ENCODE measurements at places on chromosomes 4 and X.
A peak's percentile ranks its signal among the peaks of the same experiment; 100 is the strongest.

- DNase-seq = no peak
These were observed 169.8 kb downstream of the PARM1 start for GRCh38 chr4:75102787-75103085.

DNA sequence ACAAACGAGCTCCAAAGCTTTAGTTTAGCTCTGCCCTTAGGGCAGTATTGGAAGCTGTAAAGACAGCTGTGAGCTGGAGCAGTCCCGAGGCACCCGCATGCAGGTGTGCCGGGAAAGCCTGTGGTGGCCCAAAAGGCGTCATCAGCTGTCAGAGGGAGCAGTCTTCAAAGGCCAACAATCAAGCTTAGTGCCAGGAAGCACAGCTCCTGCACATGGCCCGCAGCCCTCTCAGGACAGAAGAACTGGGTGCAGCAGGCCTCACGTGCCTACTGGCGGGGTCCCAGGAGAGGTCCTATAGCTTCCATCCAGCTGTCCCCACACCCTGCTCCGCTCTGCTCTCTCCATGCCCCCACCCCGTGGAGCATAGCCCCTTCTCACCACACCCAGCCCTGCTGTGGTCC lies 92.2 kb upstream of the TRIM2 start:
- no peak for DNase-seq

- DNase-seq = no peak
These were observed 478.3 kb upstream of the FTHL17 start for GRCh38 chrX:31550158-31550557.

GRCh38 chr4:88422403-88422802 lies 34.5 kb upstream of the HERC5 start:
- no peak for DNase-seq

GRCh38 chr4:189979196-189980047 lies 38.8 kb downstream of the FRG1 start:
- DNase-seq = no peak

DNA sequence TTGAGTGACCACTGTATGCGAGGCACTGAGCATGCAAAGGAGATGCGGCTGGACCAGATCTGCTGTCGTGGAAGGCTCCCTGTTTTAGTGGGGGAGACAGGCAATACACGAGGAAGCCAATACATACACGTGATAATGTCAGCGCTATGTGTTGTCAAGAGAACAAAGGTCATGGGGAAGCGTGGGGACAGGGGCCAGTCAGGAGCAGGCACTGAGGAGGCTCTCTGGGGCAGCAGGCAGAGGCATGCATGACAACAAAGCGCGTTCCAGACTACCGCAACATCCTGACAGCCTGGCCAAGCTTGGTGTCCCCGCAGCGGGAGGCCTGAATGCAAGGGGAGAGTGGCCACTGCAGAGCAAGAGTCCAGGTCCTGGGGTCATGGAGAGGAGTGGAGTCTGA lies 61.9 kb downstream of the DCTD start:
- no peak for DNase-seq

- peak; percentile 87 for DNase-seq
These were observed 112.0 kb downstream of the SHROOM3 start for GRCh38 chr4:76546759-76547742.

DNA sequence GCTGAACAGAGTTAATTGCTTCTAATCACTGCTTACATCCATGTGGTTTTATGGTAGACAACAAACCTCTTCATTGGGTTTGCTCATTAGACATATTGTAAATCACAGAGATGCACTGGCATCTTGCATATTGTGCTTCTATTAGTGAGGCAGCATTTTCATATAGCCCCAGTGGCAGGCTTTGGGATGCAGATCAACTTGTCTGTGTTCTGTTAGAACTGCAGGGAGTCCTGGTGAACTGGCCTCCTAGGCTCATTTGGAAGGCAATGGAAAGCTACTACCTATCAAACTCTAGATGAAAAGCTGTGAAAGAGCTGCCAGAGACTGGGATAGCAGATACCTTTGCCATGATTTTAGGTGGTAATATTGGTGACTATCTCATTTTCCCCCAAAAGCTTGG lies 108.8 kb downstream of the NAA11 start:
- no peak for DNase-seq

GRCh38 chr4:165663411-165663810 lies 209.6 kb upstream of the TLL1 start:
- DNase-seq = no peak

- DNase-seq = no peak
These were observed 1200.5 kb downstream of the C4orf33 start for GRCh38 chr4:130296448-130296847.

DNA sequence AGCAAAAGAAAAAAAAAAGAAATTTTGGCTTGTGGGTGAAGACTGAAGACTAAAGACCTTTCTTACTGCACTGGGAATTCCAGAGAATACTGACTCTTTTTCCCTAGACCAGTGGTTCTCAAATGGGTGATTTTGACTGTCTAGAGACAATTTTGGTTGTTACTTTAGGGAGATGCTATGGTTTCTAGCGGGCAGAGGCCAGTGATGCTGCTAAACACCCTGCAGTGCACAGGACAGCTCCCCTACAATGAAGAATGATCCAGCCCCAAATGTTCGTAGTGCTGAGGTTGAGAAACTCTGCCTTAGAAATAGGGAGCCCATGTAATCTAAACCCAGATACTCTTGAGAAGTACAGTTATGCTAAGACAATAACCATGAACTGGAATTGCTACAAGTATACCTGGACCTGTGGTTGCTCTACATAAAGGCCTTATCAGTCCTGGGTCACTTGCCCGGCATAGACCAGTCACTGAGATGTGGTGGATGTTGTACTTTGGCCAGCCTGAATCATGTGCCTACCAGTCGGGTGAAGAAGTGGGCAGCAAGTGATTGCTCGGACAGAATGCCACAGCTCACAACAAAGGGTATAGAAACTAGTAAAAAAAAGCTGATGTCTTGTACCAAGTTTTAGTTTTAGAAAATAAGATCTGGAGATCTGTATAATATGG lies 16.0 kb downstream of the ARHGAP10 start:
- no peak for DNase-seq

DNA sequence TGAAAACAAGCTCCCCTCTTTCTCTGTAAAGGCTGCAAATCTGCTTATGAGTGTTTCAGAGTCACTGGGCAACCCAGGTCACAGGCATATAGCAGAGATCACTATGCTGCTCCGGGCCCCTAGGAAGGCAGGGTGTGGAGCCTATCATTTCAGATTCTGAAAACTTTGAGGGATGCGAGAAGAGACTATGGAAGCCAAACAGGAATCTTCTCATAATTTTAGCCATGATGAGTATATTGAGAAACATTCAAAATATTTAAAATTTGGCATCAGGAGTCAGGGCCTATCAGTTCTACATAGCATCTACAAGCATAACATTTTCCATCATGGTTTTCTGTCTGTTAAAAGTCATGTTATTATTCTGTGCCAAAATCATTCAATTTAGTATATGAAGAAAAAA lies 61.7 kb upstream of the ATXN3L start:
- no peak for DNase-seq

GRCh38 chrX:123450222-123450621 lies 266.1 kb downstream of the GRIA3 start:
- no peak for DNase-seq

DNA sequence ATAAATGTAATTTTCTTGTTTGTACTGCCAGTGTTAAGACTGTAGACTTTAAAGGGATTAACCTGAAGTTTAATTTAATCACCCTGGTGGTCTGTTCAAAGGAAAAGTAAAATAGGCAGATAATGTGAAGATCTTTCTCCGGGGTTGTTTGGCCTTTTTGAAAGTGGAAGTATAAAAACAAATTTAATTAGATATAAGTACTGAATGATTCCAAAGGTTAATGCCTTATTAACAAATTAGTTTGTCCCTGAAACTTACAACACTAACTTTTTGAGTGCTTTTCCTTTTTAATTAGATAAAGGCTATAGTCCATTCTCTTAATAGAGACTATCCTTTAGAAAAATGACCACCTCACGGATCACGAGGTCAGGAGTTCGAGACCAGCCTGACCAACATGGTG lies 10.4 kb upstream of the PGAM4 start:
- DNase-seq = no peak

DNA sequence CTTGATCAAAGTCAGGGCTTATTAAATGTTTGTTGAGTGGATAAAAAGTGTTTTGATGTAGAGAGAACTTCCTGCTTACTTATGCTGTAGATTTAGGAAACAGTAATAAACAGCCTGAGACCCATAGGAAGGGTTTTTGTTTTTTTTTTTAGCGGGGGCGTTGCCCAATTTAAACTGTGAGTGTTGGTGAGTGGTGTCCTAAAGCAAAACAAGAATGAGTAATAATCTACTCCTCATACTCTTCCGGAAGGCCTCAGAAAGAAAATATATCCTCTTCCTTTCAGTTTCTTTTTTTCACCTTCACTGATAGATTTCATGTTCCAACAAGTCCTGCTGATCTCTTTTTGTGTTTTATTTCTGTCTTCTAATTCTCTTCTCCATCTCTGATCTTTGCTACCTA lies 104.4 kb upstream of the SCML1 start:
- DNase-seq = no peak

DNA sequence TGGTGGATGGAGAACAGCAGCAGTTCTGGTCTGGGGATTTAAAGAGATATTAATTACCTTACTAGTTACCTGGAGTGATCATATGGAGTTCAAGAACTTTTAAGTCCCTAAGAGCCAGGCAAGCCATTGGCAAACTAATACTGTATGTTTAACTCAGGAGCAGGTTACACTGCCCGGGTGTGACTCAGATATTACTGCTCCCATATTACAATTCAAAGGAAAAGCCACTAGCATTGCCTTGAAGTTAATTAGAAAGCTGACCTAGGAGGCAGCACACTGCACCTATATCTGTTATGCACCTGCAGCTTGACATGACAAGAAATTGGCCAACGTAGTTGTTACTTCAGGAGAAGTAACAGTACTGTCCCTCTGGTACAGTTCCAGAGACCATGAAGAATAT lies 47.2 kb downstream of the GRK4 start:
- no peak for DNase-seq

DNA sequence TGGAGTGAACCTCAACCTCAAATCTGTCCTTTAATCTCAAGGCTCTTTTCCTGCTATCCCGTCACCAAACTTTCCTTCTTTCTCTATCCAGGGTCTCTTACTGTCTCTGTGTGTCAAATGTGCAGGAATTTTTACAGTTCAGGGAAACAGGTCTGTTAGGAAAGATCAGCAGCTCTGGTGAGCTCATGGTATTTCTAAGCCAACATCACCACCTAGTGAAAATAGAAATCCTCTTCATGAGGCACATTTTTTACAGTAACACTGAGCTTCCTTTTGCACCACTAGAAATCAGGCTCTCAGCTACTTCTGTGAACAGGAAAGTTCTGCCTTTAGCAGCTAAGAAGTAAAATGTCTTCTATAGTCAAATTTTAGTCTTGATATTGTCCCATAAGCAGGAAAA lies 39.6 kb downstream of the NUDT11 start:
- DNase-seq = no peak

DNA sequence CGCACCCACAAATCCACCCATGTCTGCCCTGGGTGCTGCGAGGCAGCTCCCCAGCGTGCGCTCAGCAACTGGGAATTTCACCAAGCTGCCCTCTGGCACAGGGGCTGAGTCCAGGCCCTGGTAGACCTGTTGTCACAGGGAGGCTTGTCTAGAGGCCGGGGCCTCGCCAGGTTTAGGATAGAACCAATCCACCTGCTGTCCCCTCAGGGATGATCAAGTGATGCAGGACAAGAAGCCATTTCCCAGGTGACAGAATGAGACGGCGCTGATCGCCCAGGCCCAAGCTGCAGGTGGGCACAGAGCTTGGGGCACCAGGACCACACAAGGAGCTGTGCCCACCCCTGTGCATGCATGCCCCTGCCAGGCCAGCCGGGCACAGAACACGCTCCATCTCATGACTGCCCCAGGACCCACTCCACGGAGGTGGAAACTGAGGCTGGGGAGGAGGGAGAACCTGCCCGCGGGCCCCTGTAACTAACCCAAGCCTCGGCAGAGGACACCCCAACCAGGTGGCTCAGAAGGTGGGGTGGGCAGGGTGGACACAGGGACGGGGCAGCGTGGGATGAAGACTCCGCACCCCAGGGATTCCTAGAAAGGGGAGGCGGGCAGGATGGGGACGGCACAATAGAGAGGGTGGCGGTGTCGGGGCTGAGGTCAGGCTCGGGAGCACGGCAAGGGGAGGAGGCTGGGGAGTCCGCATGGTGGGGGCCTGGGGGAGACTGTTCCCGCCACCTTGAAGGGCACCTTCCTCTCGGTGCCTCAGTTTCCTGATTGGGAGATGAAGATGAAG lies 78.0 kb downstream of the ZFYVE28 start:
- DNase-seq = no peak

DNA sequence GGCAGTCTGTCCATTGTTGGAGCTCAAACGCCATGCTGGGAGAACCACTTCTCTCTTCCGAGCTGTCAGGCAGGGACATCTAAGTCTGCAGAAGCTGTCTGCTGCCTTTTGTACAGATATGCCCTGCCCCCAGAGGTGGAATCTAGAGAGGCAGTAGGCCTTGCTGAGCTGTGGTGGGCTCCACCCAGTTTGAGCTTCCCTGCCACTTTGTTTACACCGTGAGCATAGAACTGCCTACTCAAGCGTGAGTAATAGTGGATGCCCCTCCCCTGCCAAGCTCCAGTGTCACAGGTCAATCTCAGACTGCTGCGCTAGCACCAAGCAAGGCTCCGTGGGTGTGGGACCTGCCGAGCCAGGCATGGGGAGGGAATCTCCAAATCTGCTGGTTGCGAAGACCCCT lies 145.7 kb downstream of the VSIG4 start:
- no peak for DNase-seq

DNA sequence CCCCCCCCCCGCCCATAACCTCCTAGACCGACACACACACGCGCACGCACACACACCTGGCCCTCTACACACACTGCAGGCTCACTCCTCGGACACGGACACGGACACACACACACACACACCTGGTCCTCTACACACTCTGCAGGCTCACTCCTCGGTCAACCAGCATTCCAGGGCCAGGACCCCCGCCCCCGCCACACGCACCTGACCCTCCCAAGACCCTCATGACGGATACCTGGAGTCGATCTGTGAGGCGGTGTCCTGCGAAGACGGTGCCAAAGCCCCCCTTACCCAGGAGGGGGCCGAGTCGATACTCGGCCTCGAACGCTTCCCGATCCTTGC lies 552 bp downstream of the PIM2 start:
- DNase-seq = no peak

DNA sequence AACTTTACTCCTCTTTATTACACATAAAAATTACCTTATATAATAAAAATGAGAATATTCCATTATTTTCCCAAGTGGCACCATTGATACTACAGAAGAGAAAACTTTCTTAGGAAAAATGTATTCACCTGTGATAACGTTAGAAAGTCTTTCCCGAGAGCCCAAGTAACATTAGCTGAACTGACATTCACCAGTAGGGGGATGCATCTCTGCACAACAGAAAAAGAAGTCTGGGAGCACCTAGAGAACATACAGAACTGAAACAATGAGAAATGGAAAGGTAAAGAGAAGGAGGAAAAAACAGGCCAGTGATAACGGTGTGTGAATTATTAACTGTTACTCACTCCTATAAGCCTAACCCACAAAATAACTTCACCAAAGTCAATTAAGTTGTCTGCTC lies 423.3 kb downstream of the CENPC start:
- DNase-seq = no peak

GRCh38 chr4:92091335-92091734 lies 212.4 kb upstream of the GRID2 start:
- DNase-seq = no peak

GRCh38 chr4:168138143-168138542 lies 45.8 kb downstream of the ANXA10 start:
- DNase-seq = peak; percentile 84

- no peak for DNase-seq
These were observed 110.0 kb upstream of the EDNRA start for GRCh38 chr4:147370881-147371280.

- DNase-seq = no peak
These were observed 240.5 kb downstream of the GRIA3 start for GRCh38 chrX:123424546-123424945.

- DNase-seq = no peak
These were observed 121.8 kb upstream of the ADAMTS3 start for GRCh38 chr4:72690771-72691170.
